ENCODE measurements at places on chromosomes 7 and 10. TPM values are rescaled to one million over a fixed set of nuclear protein-coding genes. Genes with fewer than 3 reads are reported as not detected.

- DNase-seq: no peak
Observed at GRCh38 chr7:39880556-39880955, 69.5 kb upstream of the CDK13 start.

DNA sequence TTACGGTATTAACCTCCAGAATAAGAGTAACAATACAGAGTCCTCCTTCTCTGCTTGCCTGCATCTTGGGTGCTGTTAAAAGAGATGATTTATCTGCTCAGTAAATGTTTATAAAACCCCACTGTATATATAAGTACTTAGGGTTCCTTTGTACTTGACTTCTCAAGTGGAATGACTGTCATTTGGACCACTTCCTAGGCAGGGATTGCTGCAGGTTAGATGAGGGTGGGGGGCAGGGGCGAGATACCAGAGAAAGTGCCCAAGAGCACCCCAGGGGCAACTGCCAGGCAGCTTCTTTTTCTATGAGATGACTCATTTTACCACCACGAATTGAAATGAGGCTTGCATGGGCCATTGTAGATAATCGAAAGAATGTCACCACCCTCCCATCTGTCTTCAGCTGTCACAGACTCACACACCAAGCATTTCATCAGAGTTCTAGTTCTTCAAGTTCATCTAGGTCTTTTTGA is 421.9 kb upstream of the GALNT17 start:
- DNase-seq: no peak

- no peak for DNase-seq
Observed at GRCh38 chr10:77827366-77827765, 99.2 kb downstream of the DLG5 start.

DNA sequence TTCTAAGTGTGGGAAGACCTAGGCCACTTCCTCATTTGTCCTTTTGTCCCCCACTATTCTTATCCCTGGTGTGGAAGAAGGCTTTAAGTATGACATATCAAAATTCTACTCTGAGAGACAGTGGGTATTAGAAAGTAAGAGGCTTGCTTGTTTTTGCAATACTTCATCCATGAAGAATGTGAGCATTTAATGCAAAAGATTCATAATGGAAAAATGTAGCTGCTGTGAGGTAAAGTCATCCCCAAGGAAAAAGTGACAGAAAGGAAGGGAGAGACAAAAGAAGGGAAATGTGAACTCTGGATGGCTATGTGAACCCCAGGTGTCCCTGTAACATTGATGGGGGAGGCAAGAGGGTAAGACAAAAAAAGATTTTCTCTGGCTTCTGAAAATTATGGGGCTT is 607.5 kb downstream of the SORCS1 start:
- DNase-seq: no peak

Gene HECTD2
- total RNA-seq: 8.5 TPM

Gene GNG11
- 652 TPM for total RNA-seq
